PC-3 (cell line): ENCODE measurements at places on chromosomes 7 and 10.

DNA sequence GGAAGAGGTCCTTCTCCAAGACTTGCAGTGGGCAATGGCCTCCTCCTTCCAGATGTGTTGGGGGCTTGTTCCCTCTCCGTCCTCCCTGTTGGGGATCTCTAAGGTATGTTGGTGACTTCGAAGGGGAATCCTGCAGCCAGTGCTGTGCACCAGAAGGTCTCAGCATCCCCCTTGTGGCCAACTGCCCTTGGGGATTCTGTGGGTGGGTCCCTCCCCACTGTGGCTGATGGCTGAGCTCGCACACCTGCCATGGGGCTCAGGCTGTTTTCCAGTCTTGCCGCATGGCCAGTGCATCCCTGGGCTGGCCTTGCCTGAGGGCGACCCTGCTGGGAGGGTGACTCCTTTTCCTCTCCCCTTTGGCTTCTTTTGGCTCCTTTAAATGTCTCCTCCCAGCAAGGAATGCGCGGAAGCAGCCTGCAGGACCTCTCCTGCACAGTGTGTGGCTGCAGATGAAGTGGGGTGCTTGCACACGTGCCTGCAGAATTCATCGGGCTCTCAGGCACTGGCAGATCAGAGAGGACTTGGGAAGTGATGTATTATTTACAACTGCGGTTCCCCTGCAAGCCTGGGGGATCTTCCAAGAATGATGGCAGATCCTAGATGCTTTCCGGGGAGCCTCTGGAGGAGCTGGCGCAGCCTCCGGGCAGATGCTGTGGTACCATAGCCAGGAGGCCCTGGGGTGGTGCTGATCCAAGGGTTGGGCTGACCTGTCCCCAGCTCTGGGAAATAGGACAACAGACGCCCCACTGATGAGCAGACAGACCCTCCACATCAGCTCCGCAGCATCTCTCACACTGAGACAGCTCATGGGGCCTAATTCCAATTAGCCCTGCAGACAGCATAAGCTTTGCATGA, 410.0 kb downstream of the TCERG1L start:
- no peak for DNase-seq

DNA sequence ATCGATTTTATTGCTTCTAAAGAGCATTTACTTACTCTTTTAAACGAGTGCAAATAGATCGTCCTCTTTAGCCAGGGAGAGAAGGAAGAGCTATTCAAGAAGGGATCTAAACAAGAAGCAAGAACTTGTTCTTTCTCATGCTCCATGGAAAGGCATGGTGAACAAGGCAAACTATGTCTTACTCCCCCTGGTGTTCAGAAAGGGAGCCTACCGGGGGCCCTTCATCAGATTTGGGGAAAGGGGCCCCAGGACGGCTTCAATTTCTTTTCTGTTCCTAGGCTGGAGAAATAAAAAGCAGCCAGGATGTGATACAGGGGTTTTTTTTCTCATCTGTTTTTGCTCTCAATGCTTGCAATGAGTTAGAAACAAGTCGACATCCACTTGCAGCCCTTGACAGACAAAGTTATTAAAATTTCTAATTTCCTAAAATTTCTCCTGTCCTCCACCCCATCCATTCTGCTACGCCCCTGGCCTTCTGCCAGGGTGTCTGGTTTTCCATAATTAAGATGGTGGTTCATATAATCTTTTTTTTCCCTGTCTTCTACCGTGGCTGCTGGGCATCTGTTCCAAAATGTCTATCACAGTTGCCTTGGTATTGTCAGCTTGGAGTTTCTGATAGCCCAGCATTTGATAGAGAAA, 214.4 kb downstream of the CREB5 start:
- peak; percentile 68 for DNase-seq

GRCh38 chr10:130079614-130080460, 30.8 kb downstream of the C10orf143 start:
- DNase-seq, result no peak

GRCh38 chr10:53607691-53608090, 835.1 kb upstream of the MBL2 start:
- DNase-seq, result no peak

- peak; percentile 55 for DNase-seq
Measured at GRCh38 chr7:31327071-31327470, 13.5 kb downstream of the NEUROD6 start.

DNA sequence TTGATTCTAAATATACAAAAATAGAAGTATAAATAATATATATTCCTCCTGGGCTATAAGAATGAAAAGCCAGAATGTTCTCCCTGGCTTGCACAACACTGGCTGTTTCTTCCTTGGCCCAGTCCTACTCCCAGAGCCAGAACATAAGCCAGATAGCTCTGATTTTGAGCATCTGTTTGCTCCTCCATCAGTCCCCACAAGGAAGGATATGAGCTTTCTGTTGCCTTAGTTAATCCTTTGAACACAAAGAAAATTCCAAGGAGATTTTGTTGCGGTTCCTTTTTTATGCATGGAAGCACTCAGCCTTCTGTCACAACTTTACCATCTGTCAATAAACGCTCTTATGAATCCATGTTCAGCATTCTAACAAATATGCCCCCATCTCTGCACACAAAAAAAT, 361.8 kb downstream of the IPMK start:
- no peak for DNase-seq

DNA sequence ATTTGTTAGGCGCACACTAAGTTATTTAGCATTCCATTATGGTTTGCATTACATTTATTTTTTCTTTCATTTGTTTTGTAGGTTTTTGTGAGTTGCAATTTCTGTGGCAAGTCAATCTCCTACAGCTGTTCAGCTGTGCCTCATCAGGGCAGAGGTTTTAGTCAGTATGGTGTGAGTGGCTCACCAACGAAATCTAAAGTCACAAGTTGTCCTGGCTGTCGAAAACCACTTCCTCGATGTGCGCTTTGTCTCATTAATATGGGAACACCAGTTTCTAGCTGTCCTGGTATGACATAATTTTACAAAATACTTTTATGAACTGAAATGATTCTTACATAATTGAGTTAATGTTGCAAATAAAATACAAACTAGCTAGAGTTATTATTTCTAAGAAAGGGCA, 29.5 kb downstream of the MIOS start:
- no peak for DNase-seq

- DNase-seq, result no peak
Measured at GRCh38 chr7:38168890-38169570, 9.0 kb upstream of the STARD3NL start.

DNA sequence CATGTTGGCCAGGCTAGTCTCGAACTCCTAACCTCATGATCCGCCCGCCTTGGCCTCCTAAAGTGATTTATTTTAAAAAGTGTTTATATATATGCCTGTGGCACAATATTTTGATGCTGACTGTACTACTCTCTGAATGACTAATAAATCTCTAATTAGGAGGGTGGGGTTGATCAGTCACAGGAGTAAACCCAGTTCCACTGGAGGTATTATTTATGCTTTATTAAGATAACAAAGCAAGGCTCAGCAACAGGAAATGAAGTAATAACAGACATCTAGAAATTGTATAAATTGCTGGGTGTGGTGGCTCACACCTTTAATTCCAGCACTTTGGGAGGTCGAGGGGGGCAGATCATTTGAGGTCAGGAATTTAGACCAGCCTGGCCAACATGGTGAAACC, 26.0 kb upstream of the MCU start:
- DNase-seq, result peak; percentile 57

GRCh38 chr7:23470330-23471105, at the start of gene IGF2BP3:
TSS of gene IGF2BP3 (minus strand) at chr7:23470491. CDS start at chr7:23470110, 381 bp downstream.
- peak; percentile 92 for DNase-seq

DNA sequence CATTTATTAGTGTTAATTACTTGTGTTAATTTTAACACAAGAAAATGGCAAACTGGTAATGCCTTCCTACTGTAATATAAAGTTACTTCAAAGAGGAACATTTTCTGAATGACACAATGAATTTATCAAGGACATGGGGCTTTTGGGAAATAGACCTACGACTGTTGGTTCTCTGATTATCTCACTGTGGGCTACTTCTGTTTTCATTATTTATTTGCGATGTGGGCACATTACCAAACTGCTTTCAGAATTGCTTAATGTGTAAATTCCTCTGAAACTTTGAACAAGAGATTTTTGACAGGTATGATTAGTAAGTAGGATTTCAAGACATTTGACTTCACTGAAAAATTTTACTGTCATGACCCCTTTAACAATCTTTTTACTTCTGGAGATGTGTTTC, 535.6 kb downstream of the CNTNAP2 start:
- DNase-seq, result no peak

DNA sequence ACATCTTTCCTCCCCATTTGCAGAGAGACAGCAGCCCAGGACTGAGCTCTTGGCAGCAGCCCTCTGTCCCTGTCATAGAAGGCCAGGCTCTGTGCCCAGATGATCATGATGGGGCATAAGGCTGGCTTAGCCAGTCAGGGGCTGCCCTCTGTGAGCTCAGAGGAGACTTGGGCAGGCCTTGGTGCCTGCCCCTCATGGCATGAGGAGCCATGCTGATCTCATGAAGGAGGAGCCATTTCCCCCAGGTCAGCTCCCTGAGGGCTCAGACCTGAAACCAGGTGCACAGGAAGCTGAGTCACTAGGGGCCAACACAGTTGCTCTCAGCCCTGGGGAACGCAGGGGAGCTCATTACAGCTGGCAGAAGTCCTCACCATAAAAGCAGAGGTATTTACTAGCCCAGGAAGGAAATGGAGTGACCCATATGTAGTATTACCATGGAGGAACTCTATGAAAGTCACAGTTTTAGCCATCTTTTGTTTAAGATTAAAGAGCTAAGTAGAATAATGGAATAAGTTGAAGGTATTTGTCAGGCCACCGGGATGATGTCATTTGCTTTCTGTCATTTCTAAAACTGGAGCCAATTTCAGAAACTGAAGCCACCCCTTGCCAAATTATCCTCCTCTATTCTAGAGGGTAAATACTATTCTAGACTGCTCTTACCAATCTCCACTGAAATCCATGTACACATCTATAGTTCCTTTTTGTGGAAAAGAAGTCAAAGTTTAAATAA, 362.4 kb upstream of the ZNF32 start:
- DNase-seq, result peak; percentile 55

DNA sequence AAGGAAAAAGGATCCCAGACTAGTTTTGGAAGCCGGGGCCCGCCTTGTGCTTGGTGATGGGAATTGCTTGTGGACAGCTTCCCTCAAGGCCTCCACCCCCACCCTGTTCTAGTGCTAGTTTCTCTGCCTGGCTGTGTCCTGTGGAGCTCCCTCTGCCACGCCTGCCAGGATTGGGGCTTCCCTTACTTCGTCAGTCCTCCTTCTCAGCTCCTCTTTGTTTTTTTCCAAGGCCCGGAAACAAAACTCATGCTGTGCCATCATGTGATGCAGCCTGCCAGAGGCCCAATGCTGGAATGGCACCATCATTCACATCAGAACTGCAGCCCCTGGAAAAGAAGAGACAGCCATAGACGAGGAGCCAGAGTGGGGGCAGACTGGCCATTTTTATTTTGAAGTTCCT, 11.2 kb downstream of the YKT6 start:
- no peak for DNase-seq

DNA sequence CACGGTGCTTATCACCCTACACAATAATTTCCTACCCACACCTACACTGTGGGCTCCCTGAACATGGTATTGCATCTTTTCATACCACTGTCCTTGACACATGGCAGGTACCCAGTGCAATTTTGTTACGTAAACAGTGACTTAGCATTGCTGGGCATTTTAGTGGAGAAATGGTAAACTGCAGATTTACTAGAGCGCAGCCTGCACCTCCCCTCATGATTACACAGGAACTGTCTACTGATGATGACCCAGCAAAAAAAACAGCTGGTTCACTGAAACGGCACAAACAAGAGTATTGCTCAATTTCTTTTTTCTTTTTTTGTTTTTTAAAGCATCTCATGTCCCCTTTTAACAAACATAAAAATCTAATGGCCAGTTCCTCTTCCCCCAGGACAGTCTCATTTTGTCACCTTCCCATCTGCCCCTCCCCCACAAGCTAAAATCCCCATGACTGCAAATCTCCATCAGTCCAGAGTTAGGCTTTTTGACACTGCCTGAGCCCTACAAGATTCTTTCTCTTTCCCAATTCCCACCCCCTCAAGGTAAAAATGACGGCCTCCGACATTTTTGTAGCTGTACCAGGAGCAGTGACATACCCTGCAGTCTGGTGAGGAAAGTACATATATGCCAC, 2.8 kb downstream of the ZNF746 start:
- DNase-seq, result no peak

DNA sequence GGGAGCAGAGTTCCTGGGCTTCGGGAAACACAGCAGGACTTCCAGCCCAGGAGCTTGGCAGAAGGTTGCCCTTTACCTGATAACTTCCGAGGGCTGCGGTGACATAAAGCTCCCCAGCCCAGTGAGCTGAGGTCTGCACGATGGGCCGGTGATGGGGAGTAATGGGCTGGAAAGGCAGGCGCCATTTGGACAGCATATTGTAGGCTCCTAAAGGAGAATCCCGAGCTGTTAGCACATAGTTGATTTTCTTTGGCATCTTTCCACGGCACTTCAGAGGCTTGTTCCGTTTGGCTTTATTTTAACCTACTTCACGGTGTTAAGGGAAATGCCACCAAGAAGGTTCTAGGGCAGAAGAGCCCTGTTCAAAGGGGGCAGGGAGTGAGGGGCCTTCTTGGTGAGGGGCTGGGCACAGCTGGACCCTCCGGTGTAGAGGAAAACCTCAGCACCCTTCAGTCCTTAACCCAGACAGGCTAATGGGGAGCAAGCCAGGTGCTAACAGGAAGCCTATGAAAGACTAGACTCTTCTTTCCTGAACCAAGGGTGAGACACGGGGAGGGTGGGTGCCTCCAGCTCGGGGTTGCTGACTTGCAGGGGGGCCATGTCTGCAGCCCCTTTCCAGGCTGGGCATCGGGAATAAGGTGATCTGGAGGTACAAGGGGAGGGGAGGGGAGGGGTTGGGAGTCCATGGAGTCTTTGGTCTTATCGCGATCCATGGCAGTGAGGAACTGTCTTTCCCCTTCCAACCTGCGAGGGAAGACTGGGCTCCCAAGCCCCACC, 347.7 kb downstream of the GLRX3 start:
- DNase-seq, result no peak

DNA sequence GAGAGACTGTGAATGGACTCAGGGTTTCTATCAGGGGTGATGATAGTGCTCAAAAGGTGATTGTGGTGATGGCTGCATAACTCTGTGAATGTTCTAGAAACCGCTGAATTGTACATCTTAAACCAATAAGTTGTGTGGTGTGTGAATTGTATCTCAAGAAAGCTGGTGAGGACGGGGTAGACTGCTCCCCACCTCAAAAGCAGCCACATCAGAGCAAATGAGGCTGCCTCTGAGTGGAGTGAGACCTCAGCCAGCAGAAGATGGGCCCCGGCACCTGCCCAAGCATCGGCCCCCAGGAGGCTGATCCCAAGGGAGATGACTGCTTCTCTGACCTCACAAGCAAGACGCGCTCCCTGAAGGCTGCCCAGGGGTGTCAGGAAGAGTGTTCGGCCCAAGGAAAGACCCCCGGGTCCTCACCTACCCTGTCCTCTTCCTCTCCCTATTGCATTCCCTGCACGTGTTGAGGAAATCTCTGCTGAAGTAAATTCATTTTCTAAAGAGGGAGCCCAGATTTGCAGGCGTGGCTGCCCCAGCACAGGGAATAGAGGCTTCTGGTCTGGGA, 279.3 kb upstream of the SHH start:
- DNase-seq, result no peak
